ENCODE measurements at places on chromosomes 6 and 20.
A peak's percentile ranks its signal among the peaks of the same experiment; 100 is the strongest.

DNA sequence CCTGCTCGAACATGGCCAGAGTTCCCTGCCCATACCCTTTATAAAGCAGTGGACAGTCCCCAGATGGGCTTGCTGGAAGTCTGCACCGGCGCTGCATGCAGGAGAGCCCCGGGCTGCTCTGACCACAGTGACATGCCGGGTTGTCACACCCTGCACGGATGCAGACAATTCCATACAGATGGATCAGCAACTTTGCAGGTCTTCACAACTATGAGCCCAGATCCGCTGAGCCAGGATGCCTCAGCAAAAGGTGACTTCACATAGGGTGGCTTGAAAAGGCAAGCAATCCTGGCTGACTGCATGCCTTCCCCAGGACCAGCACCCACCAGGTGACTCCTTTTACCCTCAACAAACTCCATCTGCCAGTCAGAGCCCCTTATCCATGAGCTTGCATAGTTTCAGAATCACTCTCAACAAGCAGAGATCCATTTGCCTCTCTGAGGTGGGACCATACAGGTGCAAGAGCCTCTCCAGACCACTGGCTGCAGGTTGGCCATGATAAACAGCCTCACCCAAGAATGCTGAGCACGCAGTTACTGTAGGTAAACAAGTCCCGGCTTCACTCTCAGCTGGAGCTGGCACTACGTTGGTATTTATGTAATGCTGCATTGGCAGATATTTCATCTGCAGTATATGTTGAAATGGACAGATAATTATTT is 183.0 kb upstream of the QKI start:
- no peak for DNase-seq

DNA sequence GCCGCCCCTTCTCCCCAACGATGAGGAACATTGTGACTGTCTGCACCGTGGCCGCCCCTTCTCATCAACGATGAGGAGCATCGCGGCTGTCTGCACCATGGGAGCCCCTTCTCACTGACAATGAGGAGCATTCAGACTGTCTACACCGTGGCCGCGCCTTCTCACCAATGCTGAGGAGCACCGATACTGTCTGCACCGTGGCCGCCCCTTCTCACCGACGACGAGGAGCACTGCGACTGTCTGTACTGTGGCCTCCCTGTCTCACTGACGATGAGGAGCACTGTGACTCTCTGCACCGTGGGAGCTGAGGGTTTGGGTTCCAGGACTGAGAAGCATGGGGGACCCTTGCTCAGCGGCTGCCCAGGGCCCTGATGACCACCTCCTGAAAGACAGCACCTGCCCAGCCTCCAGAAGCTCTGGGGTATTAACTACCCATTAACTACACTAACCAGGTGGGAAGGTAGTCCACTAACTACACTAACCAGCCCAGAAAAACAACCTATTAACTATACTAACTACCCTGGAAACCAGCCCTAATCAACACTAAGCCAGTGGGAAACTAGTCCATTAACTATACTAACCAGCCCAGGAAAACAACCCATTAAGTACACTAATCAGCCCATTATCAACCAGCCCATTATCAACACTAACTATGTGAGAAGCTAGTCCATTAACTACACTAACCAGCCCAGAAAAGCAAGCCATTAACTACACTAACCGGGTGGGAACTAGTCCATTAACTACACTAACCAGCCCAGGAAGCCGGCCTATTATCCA is 116.9 kb downstream of the TAF4 start:
- DNase-seq = no peak

GRCh38 chr6:85033547-85033946 is 269.1 kb upstream of the TBX18 start:
- no peak for DNase-seq

DNA sequence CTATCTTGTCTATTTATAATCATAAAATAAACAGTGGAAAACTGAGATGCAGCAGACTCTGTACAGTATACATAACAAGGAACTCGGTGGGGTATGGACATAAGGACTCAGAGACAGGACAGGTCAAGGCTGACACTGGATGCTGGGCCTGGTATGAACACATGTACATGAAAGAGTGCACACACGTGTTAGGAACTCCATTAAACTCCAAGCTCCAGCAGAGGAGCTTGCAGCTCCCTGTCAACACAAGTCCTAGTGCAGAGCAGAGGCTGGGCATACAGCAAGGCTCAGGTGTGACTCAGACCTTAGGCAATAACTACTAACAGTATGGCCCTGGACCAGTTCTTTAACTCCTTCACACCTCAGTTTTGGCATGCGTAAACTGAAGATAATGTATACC is 17.1 kb downstream of the NAPB start:
- no peak for DNase-seq

DNA sequence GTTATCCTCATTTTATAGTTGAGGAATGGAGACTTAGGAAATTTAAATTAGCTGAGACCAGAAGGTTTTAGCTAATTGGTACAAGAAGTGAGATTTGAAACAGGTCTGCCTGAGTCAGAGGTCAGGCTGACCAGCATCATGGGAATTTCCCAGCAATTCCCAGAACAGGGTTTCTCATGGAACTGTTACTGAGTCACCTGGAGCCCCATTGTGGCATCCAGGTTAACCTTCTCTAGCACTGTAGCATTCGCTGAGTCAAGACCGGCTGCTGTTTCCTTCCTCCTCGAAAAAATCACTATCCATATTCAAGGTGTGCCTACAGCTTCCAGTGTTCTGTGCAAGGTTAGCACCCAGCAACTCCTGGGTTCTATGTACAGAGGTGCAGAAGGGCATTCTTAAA is 238.0 kb upstream of the MAN1A1 start:
- no peak for DNase-seq

DNA sequence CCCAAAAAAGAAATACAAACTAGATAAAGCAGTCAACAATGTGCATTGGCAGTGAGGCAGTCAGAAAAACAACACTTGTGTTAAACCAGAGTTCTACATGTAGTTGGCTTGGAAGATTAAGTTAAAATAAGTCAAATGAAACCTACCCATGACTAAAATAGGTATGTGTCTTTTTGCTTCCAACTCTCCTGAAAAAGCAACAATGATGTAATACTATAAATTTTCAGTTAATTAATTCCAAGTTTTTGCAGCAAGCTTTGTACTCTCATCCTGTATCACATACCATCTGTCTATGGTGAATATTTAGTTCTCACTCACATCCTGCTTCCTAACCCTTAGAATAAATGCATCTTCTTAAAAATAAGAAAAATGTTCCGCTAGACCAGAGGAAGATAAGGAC is 261.5 kb downstream of the KIF16B start:
- no peak for DNase-seq

- no peak for DNase-seq
Observed at GRCh38 chr6:90251295-90251992, 45.2 kb downstream of the BACH2 start.

DNA sequence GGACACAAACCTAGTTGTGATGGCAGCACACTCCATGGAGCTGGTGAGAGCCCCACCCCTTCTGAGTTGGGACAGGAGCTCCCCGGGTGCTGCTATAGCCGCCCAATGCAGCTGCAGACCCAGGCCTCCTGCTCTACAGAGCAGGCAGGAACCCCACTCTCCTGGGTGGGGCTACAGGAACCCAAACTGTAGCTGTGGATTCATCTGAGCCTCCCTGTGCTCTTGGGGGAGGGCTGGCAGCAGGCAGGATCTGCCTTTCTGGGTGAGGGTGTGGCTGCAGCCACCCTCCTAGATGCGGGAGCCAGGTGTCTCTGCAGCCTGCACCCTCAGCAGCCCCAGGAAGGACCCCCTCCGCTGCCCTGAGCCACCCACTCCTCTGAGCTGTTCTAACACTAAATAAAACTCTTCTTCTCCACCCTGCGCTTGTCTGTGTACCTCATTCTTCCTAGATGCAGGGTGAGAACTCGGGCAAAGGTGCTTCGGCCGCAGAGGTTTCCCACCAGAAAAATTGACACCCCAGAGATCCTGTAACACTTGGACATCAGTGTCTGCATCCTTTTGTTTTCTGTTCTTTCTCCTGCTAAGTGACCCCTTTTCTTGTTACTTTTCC is 55.2 kb upstream of the KIF13A start:
- DNase-seq = no peak

- DNase-seq = no peak
Observed at GRCh38 chr20:22555791-22556564, 28.4 kb downstream of the FOXA2 start.

DNA sequence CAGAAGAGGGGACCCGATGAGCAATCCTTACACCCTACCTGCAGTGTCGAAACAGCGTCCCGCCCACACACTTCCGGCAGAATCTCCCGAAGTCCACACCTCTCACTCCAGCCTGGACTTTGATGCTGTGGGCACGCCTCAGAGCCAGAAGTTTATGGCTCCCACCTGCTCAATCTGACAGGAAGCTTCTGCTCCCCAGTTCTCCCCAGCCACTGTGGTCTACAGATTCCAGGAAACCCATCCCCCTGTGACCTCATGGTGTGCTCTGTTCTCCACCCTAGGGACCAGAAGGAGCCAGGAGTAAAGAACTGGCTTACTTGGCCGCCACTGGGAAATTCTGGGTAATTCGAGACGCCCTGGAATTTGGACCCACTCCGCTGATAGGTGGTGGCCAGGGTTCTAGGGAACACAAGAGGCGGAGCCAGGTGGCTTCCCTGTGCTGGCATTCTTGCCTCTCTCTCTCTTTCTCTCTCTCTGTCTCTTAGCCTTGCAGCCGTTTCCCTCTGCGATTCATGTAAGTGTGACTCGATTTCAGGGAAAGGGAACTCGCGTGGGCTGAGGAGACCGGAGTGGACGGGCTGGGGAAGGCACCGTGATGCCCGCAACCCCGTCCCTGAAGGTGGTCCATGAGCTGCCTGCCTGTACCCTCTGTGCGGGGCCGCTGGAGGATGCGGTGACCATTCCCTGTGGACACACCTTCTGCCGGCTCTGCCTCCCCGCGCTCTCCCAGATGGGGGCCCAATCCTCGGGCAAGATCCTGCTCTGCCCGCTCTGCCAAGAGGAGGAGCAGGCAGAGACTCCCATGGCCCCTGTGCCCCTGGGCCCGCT is at the start of gene TRIM15:
TRIM15 (plus strand) TSS at position 457 of the 828 bp plus-strand sequence; CDS start at position 596, 139 bp downstream.
- peak; percentile 66 for DNase-seq

DNA sequence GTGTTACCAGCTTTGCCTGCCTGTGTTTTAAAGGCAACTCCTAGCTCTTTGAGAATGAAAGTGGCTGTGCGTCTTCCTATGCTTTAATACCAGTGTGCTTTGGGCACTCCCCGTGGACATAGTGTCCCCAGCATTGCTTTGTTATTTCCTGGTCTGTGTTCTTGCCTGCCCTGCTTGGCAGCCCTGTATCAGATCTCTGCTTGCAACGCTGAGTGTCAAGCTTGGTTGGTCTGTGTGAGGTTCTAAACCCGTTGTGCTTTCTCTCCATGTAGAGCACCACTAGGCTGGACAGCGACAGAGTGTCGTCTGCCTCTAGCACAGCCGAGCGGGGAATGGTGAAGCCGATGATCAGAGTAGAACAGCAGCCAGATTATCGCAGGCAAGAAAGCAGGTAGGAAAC is 80.2 kb downstream of the AFDN start:
- no peak for DNase-seq

GRCh38 chr6:104887350-104887749 is 27.6 kb upstream of the HACE1 start:
- DNase-seq = peak; percentile 64

DNA sequence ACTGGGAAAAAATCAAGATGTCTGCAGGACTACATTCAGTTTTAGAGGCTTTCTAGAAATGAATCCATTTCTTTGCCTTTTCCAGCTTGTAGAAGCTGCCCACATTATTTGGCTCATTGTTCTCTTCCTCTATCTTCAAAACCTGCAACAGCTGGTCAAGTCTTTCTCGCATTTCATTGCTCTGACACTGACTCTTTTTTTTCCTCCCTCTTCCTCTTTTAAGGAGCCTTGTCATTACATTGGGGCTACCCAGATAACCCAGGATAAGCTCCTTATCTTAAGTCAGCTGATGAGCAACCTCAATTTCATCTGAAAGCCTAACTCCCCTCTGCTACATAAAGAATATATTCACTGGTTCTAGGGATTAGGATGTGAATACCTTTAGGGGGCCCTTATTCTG is 53.2 kb upstream of the CEP162 start:
- DNase-seq = no peak

DNA sequence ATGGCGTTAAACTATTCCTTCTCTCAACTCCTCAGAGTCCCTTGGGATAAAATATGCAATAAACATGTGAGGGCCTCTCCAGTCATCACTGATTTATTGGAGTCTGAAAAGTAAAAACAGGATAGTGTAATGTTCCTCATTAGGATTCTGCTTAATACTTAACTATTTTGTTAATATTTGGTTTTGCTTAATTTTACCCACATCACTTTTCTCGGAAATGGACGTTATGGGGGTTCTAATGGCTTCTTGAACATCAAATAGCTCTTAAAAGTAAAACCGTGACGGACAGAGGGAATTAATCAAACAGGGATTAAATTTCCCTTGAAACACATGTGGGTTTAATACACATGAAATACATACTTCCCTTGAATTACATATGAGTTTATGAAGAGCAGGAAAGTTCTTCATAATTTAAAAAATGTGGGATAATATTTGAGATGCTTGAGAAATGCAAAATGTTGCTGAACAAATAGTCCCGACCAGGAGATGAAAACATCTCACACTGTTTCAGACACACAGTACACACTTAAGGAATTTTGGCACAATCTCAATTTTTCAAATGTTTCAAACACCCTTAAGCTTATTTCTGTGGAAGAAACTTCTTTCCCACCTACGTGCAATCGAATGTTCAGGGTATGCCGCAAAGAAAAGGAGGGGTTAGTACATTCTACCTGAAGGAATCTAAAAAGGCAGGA is 38.4 kb upstream of the EIF2S2 start:
- DNase-seq = no peak

DNA sequence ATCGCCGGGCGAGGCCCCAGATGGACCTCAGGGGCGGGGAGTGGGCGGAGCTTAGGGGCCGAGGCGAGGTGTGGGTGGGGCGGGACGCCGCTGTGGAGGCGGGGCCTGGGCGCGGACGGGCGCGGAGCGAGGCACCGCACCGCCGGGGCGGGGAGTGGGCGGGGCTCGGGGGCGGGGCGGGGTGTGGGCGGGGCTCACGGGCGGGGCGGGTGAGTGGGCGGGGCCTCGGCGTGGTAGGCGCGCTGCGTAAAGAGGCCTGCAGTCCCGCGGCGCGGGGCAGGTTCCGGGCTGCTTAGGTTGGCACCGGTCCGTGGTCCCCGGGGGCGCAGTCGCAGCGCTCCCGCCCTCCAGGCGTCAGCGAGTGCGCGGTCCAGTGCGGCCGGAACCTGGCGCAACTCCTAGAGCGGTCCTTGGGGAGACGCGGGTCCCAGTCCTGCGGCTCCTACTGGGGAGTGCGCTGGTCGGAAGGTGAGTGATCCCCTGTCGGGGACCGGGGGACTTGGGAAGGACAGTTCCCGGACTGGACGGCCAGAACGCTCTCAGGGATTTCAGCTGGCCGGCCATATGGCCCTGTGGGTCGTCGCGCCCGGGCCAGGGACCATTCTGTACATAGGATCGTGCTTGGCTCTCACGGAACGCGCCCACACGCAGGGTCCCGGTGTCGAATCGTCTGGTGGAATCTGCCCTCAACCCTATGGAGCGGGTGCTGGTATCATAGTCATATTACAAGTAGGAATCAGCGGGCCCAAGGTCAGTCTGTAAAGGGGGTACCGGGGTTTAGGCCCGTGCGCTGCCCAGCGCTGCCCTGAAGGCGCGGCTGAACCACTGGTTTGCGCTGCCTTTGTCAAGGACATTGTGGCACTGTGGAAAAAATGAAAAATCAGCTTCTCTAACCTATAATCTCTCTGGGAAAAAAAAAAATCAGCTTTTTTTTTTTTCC is at the start of gene NQO2:
NQO2 (plus strand) TSS at position 277 of the 940 bp plus-strand sequence. CDS start 6,659 bp downstream, outside the sequence.
- DNase-seq = peak; percentile 86
